ENCODE measurements at places on chromosomes 2 and 18.

DNA sequence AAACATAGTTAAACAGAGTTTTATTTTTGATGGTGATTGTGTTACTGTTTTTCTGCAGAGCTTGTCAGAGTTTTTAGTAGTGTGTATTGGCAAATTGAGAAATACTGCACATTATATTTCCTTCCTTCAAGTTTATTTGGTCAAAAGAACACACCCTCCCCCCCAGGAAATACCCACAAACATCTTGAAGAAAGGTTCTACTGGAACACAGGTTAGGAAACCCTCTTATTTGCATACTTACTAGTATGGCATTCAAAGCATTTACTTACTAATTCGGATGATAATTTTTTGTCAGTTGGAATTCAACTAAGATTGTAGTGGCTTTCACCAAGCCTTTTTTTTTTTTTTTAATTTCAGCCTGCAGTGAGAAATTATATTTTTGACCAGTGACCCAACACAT is 9.1 kb downstream of the CAB39 start:
- no peak for DNase-seq

GRCh38 chr2:85718885-85719492 is 24.8 kb downstream of the GNLY start:
- no peak for DNase-seq

- no peak for DNase-seq
Measured at GRCh38 chr2:160139991-160140390, 60.1 kb downstream of the ITGB6 start.

- no peak for DNase-seq
Measured at GRCh38 chr2:150465703-150466569, 21.5 kb downstream of the RND3 start.

DNA sequence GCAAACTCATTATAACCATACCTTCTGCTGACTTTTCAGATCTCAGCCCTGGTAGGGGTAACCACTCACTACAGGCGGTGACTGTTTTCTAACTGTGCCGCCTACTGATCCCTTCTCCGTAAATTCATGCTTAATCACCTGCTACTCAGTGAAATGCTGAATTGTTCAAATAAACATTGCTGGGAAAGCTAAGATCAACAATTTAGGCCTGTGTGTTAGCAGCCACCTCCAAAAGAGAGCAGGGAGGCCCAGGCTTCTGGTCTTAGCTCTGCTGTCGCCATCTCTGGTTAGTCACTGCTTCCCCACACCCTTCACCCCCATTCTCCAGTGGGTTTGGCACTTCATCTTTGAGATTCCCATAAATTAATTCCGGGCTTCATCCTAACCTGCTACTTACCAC is 21.8 kb upstream of the NT5C1B start:
- no peak for DNase-seq

GRCh38 chr18:8791171-8791651 is 85.9 kb downstream of the MTCL1 start:
- no peak for DNase-seq

- no peak for DNase-seq
Measured at GRCh38 chr2:205783872-205784499, 101.7 kb downstream of the NRP2 start.

GRCh38 chr2:102376052-102376591 is 20.5 kb downstream of the IL18R1 start:
- DNase-seq: no peak

Measured in pons (tissue), 1 donor.